ENCODE measurements at places on chromosomes 1 and 21.
A peak's percentile ranks its signal among the peaks of the same experiment; 100 is the strongest.

- DNase-seq, result no peak
Measured at GRCh38 chr1:27525296-27526272, 35.6 kb upstream of the WASF2 start.

- no peak for DNase-seq
Measured at GRCh38 chr1:206737729-206738201, 32.8 kb upstream of the IL19 start.

- DNase-seq, result no peak
Measured at GRCh38 chr1:41371630-41372599, 10.7 kb downstream of the FOXO6 start.

DNA sequence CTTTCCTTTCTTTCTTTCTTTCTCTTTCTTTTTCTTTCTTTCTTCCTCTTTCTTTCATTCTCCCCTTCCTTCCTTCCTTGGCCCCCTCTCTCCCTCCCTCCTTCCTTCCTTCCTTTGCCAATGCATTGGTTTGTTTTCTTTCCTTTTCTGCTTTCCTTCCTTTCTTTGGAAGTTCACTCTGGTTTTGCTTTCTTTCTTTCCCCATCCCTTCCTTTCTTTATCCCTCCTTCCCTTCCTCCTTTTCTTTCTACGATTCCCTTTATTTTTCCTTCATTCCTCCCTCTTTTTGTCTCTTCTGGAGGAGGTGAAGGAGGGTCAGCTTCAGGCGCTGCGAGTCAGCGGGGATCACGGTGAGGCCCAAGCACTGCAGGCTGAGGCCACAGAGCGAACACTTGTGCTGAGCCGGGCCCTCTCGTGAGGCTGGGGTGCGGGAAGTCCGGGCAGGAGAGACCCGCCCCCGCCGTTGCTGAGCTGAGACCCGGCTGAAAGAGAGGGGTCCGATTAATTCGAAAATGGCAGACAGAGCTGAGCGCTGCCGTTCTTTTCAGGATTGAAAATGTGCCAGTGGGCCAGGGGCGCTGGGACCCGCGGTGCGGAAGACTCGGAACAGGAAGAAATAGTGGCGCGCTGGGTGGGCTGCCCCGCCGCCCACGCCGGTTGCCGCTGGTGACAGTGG, 1.5 kb downstream of the SIM2 start:
- DNase-seq, result no peak

- DNase-seq, result peak; percentile 42
Measured at GRCh38 chr1:15951341-15952153, 24.4 kb downstream of the ZBTB17 start.

- DNase-seq, result no peak
Measured at GRCh38 chr1:200367841-200368534, 41.8 kb downstream of the ZNF281 start.

DNA sequence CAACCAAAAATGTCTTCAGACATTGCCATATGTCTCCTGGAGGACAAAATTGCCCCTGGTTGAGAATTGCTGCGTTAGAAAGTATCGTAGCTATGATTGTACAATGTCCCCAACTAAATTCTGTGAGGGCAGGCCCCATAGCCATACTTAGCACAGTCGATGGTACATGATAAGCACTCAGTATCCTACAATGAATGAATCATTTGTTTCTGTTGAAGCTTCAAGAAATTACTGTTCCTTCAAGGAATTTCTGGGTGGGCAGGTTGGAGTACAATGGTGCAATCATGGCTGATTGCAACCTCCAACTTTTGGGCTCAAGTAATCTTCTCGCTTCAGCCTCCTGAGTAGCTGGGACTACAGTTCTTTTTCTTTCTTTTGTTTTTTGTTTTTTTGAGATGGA, 4.7 kb downstream of the CAP1 start:
- no peak for DNase-seq

GRCh38 chr1:43596579-43596978, 53.4 kb upstream of the KDM4A start:
- no peak for DNase-seq

DNA sequence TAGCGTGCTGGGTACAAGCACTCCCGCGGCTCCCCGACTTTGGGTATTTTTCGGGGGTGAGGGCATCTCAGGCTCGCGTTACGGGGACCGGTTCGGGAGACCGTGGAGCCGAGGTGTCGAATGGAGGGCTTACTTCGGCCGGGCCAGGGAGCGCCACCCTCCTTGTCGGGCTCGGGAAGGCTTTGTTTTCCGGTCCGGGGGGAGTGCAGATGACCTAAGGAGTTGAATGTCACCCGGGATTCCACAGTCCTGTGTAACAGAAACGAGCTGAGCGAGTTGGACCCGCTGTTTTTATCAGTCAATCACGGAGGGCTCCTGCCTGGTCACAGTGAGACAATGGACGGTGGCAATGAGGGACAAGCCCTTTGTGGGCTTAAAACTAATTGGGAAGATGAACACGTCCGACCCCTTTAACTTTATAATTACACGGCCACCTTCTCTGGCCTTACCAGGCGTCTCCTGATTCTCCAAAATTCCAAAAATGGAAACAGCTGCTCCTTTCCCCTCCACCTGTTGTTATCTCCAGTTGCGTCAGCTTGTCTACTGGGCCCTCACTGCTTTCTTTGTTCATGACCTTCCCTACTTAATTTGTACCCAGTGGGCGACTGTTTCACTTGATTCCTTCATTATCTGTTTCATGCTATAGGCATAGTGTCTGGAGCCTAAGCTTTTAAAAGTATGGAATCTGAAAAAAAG, 929 bp upstream of the TRIM45 start:
- DNase-seq, result no peak

Measured in activated gamma-delta T cell treated with anti-CD3 and anti-CD28 coated beads, Interleukin-2, amount 50 U/mL, for 16 hours (primary cell).